ENCODE measurements at places on chromosomes 1 and 21. TPM values are rescaled to one million over a fixed set of nuclear protein-coding genes. Genes with fewer than 3 reads are reported as not detected.

- H3K4me1 ChIP-seq: peaks cover 9% of the 10 kb centered on the region
- no peak overlapping the region for H3K27ac ChIP-seq
- no peak overlapping the region for H3K4me3 ChIP-seq
- no peak for DNase-seq
- peaks cover 53% of the 10 kb centered on the region for H3K27me3 ChIP-seq
Measured at GRCh38 chr1:161261261-161262235, 3.0 kb downstream of the PCP4L1 start.

DNA sequence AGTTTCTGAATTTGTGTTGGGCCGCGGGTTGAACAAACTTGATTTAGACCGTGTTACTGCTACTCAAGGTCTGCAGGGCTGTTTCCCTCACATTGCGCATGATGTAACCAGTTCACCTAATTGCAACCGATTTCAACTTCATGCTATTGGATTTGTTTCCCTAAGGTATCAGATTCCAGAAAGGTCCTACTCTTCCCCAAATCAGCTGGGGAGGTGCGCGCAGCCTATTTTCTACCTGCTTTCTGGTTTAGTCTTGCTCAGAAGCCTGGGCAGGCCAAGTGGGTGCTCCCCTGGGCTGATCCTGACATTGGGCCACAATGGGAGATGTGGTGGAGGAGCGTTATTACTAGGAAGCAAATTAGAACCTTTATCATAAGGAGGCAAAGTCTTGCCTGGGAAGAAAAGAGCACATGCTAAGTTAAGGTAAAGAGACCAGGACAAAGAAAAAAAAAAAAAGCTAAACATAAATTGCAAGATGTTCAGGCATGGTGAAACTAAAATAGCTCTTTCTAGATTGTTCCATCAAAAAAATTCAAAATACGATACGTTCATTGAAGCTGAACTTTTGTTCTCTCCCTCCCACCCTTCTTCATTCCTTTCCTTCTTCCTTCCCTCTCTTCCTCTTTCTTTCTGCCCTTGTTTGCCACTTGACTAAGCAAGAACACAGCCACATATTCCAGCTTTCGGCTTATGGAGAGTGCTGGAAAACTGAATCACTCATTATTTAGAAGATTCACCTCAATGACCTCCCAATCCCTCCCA lies 28.8 kb upstream of the TARBP1 start:
- no peak overlapping the region for H3K4me3 ChIP-seq
- DNase-seq: no peak
- H3K27ac ChIP-seq: no peak overlapping the region
- peaks cover 17% of the 10 kb centered on the region for H3K4me1 ChIP-seq

- peaks cover 69% of the 10 kb centered on the region for H3K27me3 ChIP-seq
- H3K27ac ChIP-seq: no peak overlapping the region
- H3K36me3 ChIP-seq: no peaks in the 10 kb centered on the region
Measured at GRCh38 chr1:1582585-1583346, 8.1 kb upstream of the SSU72 start.

DNA sequence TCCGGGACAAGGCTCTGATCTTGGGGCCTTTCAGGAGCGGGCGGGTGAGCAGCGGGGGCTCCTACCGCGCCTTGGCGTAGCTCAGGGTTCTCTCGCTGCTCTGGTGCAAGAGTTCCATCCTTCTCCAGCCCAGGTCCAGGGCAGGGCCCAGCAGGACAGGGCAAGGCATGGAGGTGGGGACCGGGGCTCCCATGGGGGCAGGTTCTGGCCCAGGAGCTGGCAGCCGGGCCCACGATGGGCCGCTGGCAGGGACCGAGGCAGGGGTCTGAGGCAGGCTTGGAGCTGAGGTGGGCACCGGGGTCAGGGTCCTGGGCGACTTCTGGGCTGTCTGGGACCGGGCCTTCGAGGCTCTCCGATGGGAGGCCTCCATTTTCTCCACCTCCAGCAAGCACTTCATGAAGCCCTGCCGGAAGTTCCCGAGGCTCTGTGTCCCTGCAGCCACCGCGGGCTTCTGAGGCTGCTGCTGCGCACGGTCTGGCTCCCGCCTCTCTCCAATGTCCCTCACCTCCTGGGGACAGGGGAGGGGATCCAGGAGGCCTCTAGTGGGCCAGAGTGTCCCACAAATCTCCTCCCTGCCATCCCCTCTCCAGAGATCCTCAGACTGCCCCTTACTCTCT lies 27.6 kb downstream of the SPATA21 start:
- DNase-seq: no peak
- no peaks in the 10 kb centered on the region for H3K36me3 ChIP-seq
- no peak overlapping the region for H3K27ac ChIP-seq
- H3K4me1 ChIP-seq: no peaks in the 10 kb centered on the region
- peaks cover 17% of the 10 kb centered on the region for H3K27me3 ChIP-seq

GRCh38 chr1:232267092-232267836 lies 362.7 kb downstream of the SIPA1L2 start:
- H3K4me3 ChIP-seq: no peak overlapping the region
- H3K4me1 ChIP-seq: peaks cover 18% of the 10 kb centered on the region
- H3K27me3 ChIP-seq: peaks cover 4% of the 10 kb centered on the region
- H3K36me3 ChIP-seq: no peaks in the 10 kb centered on the region
- no peak overlapping the region for H3K27ac ChIP-seq

CD53 gene
- total RNA-seq: not detected

DNA sequence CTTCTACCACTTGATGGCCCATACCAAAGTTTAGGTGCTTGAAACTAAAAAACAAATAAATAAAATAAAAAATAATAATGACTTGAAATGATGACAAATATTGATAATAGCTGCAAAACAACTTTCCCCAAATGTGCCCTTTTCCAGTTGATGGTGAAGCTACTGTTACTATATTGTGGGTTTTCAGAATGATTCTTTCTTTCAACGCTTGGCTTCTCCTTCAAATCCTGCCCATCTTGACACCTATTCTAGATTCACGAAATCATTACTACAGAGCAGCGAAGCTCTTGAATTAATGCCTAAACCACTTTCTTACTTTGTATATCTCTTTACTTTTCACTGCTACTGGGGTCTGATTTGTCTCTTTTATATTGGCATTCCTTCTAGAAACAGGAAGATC lies 9.2 kb upstream of the C1orf141 start:
- peaks cover 13% of the 10 kb centered on the region for H3K4me1 ChIP-seq
- no peaks in the 10 kb centered on the region for H3K36me3 ChIP-seq
- no peaks in the 10 kb centered on the region for H3K27me3 ChIP-seq
- no peak overlapping the region for H3K27ac ChIP-seq
- DNase-seq: no peak

OR14K1 gene
- total RNA-seq: not detected

GRCh38 chr1:179169616-179170467 lies 59.6 kb downstream of the ABL2 start:
- no peak for DNase-seq
- no peaks in the 10 kb centered on the region for H3K27me3 ChIP-seq
- no peak overlapping the region for H3K27ac ChIP-seq
- no peak overlapping the region for H3K4me3 ChIP-seq

- H3K4me1 ChIP-seq: peaks cover 14% of the 10 kb centered on the region
- H3K27me3 ChIP-seq: no peaks in the 10 kb centered on the region
- no peak overlapping the region for H3K4me3 ChIP-seq
- H3K27ac ChIP-seq: no peak overlapping the region
- no peak for DNase-seq
Measured at GRCh38 chr1:72064196-72065075, 217.9 kb downstream of the NEGR1 start.

CD160 gene
- total RNA-seq: not detected

GRCh38 chr1:226210571-226211176 lies 12.8 kb upstream of the MIXL1 start:
- no peak overlapping the region for H3K4me3 ChIP-seq
- no peak overlapping the region for H3K27ac ChIP-seq
- H3K4me1 ChIP-seq: peaks cover 14% of the 10 kb centered on the region

KLHDC7A gene
- total RNA-seq: 0.04 TPM

All from mesothelial cell of epicardium (in vitro differentiated cells).